ENCODE measurements at places on chromosomes 7 and 10. TPM values are rescaled to one million over a fixed set of nuclear protein-coding genes. Genes with fewer than 3 reads are reported as not detected.
A peak's percentile ranks its signal among the peaks of the same experiment; 100 is the strongest.

DNA sequence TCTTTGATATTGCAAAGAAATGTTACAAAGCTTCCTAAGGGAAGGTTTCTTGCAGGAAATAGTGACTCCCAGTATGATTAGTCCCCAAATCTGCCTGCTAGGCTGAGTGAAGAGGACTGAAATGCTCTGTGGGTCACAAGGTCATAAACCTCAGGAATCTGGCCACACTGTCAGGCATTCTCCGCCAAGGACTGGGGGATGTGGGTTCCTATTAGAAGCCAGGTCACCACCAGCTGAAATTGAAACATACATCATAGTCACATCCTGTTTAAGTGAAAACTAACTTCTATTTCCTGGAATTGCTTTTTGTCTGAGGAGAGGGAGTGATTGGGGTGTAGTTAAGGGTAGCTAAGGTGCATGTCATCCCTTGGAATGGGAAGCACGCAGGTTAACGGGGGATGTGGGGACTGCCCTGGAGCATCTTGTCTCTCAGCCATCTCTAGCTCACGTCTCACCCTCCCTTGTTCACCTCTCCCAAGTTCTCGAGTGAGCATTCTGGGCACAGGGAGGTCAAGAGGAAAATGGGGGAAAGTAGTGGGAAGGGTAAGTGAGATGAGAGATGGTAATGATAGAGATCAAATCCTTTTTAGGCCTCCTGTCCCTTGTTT is 12.0 kb upstream of the GSAP start:
- no peak for DNase-seq
- H3K27me3 ChIP-seq = no peaks in the 10 kb centered on the region
- H3K36me3 ChIP-seq = no peaks in the 10 kb centered on the region
- no peaks in the 10 kb centered on the region for H3K4me1 ChIP-seq
- no peak overlapping the region for H3K27ac ChIP-seq

DNA sequence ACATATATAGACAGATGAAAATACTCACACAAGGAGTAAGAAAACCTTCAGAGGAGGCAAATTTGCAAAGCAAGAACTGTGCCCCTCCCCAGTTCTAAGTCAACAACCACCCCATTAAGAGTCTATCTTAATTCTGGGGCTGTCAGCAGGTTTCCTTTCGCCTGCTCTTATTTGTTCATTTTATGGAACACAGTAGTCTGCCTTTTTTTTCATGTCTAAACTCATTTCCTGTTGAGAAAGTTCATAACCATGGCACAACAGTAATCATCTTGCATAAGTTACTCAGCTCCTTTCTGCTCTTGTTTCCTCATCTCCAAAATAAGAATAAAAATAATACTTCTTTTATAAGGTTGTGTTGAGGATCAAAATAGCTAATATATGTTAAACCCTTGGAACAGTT is 25.8 kb upstream of the AMPH start:
- H3K4me3 ChIP-seq = no peak overlapping the region
- no peak overlapping the region for H3K27ac ChIP-seq
- H3K27me3 ChIP-seq = no peaks in the 10 kb centered on the region
- no peak for DNase-seq
- no peaks in the 10 kb centered on the region for H3K36me3 ChIP-seq

DNA sequence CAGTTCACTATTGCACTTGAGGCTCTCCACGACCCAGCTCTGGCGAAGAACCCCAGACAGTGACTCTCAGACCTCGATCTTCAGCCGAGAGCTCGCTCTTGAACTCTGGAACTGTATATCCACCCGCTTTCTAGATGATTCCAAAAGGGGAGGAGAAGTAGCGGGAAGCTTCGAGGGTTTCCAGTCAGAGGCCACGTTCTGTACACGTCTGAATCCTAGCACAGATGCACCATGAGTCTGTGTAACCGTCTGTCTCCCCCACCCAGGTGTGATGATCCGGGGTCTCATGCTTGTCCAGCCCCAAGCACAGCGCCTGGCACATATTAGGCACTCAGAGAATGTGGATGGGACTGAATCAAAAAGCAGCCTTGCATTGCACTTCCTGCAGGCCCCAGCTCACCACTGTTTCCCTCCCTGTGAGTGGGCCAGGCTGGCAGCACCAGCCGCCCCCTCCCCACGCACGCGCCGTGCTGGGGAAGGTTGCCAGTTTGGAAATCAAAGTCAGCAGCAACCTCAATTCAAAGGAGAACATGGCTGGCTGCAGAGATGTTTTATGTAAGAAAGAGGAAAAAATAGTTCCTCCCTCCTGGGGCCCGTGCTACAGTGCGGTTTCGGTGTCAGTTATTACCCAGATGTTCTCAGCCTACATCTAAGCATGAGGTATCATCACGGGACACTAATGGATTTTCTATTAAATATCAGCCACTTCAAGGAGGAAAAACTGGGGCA is 5.7 kb downstream of the GRID2IP start:
- DNase-seq = no peak
- H3K27ac ChIP-seq = no peak overlapping the region
- H3K4me3 ChIP-seq = no peak overlapping the region
- no peaks in the 10 kb centered on the region for H3K27me3 ChIP-seq
- no peaks in the 10 kb centered on the region for H3K36me3 ChIP-seq
- H3K4me1 ChIP-seq = no peaks in the 10 kb centered on the region

DNA sequence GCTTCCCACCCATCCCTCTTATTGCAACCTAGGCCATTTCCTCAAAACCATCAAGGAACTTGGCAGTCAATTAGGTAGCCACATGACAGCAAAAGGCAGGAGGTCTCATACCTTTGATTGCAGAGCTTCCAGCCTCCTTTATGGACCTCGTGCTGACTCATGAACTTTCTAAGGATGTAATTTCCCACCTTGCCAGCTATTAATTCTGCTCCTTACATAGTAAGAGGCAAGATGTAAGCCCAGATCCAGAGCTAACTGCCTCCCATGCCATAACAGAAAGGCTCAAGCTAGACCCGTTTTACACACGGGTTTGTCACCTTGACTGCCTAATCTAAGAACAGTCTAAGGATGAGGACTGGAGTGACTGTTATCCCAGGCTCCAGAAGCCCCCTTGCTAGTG is 565.7 kb downstream of the KCNMA1 start:
- no peak overlapping the region for H3K27ac ChIP-seq
- H3K36me3 ChIP-seq = no peaks in the 10 kb centered on the region

GRCh38 chr7:124965553-124965952 is 35.9 kb upstream of the POT1 start:
- no peaks in the 10 kb centered on the region for H3K36me3 ChIP-seq
- no peaks in the 10 kb centered on the region for H3K27me3 ChIP-seq
- H3K4me1 ChIP-seq = no peaks in the 10 kb centered on the region
- DNase-seq = no peak

- no peak overlapping the region for H3K4me3 ChIP-seq
- no peaks in the 10 kb centered on the region for H3K36me3 ChIP-seq
- no peak overlapping the region for H3K27ac ChIP-seq
- no peaks in the 10 kb centered on the region for H3K4me1 ChIP-seq
- DNase-seq = no peak
These were observed 12.0 kb upstream of the CRYGN start for GRCh38 chr7:151451626-151452571.

GRCh38 chr10:73873142-73873837 is 1.1 kb downstream of the CAMK2G start:
- H3K4me1 ChIP-seq = peaks cover 9% of the 10 kb centered on the region
- H3K27ac ChIP-seq = no peak overlapping the region
- no peaks in the 10 kb centered on the region for H3K27me3 ChIP-seq
- no peaks in the 10 kb centered on the region for H3K36me3 ChIP-seq
- peak overlapping the region; percentile 88 for H3K4me3 ChIP-seq

CC2D2B gene
- total RNA-seq = 4.9 TPM

DNA sequence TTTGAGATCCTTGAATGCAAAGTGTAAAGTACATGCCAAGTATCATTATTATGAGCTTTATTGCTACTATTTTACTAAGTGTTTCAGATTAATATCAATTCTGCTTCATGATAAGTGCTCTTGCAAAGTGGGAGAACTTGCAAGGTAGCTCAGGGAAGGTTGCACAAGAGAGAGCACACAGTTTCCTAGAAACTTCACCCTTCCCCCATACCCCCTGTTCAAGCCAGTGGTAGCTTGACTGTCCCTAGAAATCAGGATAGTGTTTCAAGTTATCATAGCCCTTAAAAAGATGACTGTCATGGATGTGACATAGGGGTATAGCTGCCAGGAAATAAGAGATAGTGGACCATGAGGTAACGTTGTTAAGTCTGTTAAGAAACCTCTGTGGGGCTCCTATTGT is 251.5 kb downstream of the TRIL start:
- no peak overlapping the region for H3K4me3 ChIP-seq
- no peaks in the 10 kb centered on the region for H3K36me3 ChIP-seq
- H3K4me1 ChIP-seq = no peaks in the 10 kb centered on the region
- no peak overlapping the region for H3K27ac ChIP-seq

DNA sequence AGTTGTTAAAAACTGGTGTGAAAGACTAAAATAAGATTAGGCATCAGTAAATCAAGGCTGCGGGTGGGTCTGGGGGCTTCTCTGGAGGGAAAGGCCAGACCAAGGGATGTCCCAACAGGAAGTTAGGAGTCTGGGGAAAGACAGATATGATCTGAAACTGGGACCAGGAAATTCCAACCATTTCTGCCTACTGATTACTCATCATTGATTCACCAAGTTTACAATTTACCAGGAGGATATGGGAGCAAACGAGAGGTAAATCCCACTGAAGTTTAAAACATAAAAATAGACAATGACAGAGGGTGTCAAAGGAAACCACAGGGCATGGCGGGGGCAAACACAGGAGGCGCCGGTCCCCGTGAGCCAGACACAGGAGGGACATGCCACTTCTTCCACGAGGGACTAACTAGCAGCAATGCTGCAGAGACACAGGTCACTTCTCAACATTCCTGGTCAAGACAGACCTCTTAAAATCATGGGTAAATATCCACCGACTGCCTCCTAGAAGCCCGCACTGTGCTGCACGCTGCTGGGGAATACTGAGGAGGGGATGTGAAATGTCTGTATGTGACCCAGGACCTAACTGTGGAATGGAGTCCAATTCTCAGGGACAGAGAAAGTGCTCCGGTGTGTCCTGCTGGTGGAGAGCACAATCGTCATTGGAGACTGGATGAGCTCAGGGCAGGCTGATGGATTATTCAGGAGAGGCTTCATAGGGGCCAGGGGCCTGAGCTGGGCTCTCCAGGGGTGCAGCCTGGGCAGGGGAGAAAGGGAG is 153.4 kb upstream of the KLF14 start:
- DNase-seq = no peak
- no peaks in the 10 kb centered on the region for H3K27me3 ChIP-seq
- no peak overlapping the region for H3K4me3 ChIP-seq
- no peaks in the 10 kb centered on the region for H3K36me3 ChIP-seq
- peak overlapping the region; percentile 18 for H3K27ac ChIP-seq

DNA sequence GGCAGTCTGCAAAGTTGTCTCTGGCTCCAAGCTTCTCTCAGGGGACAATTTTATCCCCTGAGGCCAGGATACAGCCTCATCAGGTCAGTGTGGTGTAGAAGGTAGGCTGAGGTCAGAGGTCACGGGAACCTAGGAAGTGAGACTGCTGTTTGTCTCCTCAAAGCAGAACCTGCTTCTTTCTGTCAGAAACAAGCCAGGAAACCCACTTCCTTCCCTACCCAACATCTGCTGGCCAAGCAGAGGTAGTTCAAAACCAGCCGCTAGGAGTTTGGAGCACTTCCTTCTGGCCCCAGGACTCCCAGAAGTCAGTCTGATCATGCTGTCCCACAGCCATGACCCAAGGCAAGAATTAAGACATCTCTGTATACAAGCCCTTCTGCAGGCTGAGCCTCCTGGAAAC is 12.2 kb downstream of the CLRN3 start:
- no peak overlapping the region for H3K27ac ChIP-seq
- no peaks in the 10 kb centered on the region for H3K4me1 ChIP-seq
- no peak overlapping the region for H3K4me3 ChIP-seq
- DNase-seq = no peak
- no peaks in the 10 kb centered on the region for H3K27me3 ChIP-seq
- no peaks in the 10 kb centered on the region for H3K36me3 ChIP-seq

DNA sequence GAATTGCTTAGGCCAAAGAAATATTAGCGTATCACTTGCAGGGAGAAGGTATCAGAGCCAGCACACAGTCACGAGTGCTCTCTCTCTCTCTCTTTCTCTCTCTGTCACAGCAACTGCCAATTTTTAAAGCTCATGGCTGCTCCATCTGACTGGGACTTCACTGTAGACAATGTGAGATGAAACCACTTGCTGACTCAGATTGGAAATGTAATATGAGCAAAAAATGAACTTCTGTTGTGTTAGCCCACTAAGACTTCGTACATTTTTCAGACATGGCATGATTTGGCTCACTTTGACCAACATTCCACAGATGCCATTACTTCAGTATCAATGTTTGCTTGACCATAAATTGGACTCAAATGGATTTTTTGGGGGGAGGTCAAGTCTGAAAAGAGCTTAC is 68.1 kb downstream of the DGKB start:
- H3K4me1 ChIP-seq = no peaks in the 10 kb centered on the region
- H3K27me3 ChIP-seq = no peaks in the 10 kb centered on the region
- DNase-seq = no peak
- no peaks in the 10 kb centered on the region for H3K36me3 ChIP-seq

DNA sequence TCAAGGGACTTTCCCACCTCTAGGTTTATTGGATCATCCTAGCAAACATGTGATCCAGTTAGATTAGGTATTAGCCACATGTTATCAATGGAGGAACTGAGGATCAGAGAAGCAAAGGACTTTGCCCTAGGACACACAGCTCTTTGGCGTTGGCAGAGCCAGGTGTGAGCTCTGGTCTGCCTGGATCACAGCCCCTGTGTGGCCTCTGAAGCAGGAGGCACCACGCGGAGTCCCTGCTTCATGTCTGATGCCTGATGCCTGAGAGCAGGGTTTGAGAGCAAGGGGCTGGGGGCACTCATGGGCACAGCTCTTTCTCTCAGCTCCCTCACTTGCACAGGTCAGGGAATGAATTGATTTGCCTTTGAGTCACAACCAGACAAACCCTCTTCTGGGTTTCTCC is 64.7 kb upstream of the CTBP2 start:
- H3K36me3 ChIP-seq = no peaks in the 10 kb centered on the region
- DNase-seq = no peak
- no peak overlapping the region for H3K27ac ChIP-seq

DNA sequence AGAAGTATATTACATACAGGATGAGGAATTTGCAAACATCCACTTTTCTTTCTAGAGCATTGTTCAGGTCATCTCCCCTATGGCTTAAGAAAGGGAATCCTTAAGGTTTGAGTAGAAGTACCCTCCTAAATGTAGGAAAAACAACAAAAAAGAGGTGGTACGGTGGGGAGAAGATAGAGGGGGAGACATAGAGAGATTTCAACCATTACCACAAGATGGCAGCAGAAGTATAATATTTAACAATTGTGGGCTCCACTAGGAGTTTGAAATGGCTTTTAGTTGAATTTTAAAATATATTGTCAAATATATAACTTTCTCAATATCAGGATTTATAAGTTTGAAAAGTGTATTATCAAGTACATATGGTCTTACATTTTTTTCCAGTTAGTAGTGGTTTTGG is 72.7 kb upstream of the PRKG1 start:
- no peaks in the 10 kb centered on the region for H3K27me3 ChIP-seq
- no peak overlapping the region for H3K27ac ChIP-seq
- no peaks in the 10 kb centered on the region for H3K36me3 ChIP-seq
- DNase-seq = no peak
- H3K4me3 ChIP-seq = no peak overlapping the region

DNA sequence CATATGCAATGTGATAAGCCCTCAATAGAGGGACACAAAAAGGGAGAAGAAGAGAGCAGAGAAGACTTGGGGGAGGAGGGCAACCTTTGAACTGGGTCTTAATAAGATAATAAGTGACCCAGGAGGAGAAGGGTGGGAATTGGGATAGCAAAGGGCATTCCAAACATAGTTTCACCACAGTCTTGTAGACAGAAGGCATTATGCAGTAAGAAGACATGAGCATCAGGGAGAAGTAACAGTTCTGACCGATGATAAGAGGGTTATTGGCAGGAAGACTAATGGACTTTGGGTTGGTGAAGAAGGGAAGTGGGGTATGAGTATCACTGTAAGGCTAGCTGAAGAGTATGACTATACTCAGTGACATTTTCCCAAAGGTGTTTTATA is 63.6 kb downstream of the TES start:
- peak overlapping the region; percentile 26 for H3K27ac ChIP-seq
- H3K4me1 ChIP-seq = peaks cover 4% of the 10 kb centered on the region
- no peak for DNase-seq
- no peaks in the 10 kb centered on the region for H3K27me3 ChIP-seq
